Activated CD8-positive, alpha-beta T cell treated with anti-CD3 and anti-CD28 coated beads for 36 hours (primary cell): ENCODE measurements at places on chromosomes 16 and 17. TPM values are rescaled to one million over a fixed set of nuclear protein-coding genes. Genes with fewer than 3 reads are reported as not detected.

GRCh38 chr16:75206749-75207451 is at the start of gene CTRB2:
Gene CTRB2, minus strand, starts transcription at chr16:75207161. Its CDS starts 20 bp downstream, at chr16:75207141.
- H3K27me3 ChIP-seq, result no peaks in the 10 kb centered on the region
- no peak for DNase-seq
- H3K27ac ChIP-seq, result no peak within 1 kb of the TSS
- H3K4me1 ChIP-seq, result no peaks in the 10 kb centered on the region
- no peaks in the 10 kb centered on the region for H3K36me3 ChIP-seq

- H3K27me3 ChIP-seq, result no peaks in the 10 kb centered on the region
- no peak overlapping the region for H3K27ac ChIP-seq
- peaks cover 21% of the 10 kb centered on the region for H3K4me1 ChIP-seq
- no peak overlapping the region for H3K4me3 ChIP-seq
Observed at GRCh38 chr17:65742403-65743307, 181.2 kb upstream of the AXIN2 start.

GRCh38 chr17:17403899-17404576 is 72.8 kb upstream of the MED9 start:
- peak; percentile 63 for DNase-seq
- peak overlapping the region; percentile 82 for H3K27ac ChIP-seq
- no peaks in the 10 kb centered on the region for H3K36me3 ChIP-seq
- peak overlapping the region; percentile 42 for H3K4me3 ChIP-seq
- H3K27me3 ChIP-seq, result no peaks in the 10 kb centered on the region

DNA sequence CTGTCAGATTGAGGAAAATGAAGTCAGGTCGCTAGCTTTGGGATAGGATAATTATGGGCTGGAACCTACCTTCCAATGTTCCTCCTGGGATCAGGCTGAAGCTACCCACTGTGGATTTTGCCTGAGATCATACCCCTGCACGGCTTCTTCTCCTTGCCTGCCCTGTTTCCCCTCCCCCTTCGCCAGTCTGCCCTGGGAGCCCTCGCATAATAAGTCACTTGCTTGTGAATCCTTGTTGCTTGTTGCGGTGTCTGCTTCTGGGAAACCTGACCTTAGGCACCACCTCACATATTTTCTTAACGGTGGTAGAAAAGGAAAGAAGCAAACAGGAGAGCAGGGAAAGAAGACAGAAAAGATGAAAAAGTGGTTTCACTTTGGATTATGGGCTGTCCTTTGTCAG is 13.3 kb upstream of the PMP22 start:
- no peak overlapping the region for H3K27ac ChIP-seq
- peaks cover 31% of the 10 kb centered on the region for H3K27me3 ChIP-seq
- DNase-seq, result no peak
- no peaks in the 10 kb centered on the region for H3K36me3 ChIP-seq

GRCh38 chr17:46193626-46194392 is 580 bp upstream of the KANSL1 start:
- peak overlapping the region; percentile 99 for H3K27ac ChIP-seq
- H3K36me3 ChIP-seq, result peaks cover 30% of the 10 kb centered on the region
- DNase-seq, result peak; percentile 94
- peaks cover 51% of the 10 kb centered on the region for H3K4me1 ChIP-seq
- H3K4me3 ChIP-seq, result peak overlapping the region; percentile 81
- H3K27me3 ChIP-seq, result no peaks in the 10 kb centered on the region

The SHCBP1 gene
- total RNA-seq, result 37.0 TPM

The CAVIN1 gene
- 2.0 TPM for total RNA-seq

The CCDC200 gene
- total RNA-seq, result not detected

GRCh38 chr16:70162041-70162451 is 11.5 kb upstream of the CLEC18C start:
- no peak overlapping the region for H3K4me3 ChIP-seq
- H3K27me3 ChIP-seq, result no peaks in the 10 kb centered on the region
- H3K4me1 ChIP-seq, result no peaks in the 10 kb centered on the region

The NPIPA8 gene
- total RNA-seq, result 0.54 TPM

GRCh38 chr17:83080858-83081683 is 1.7 kb downstream of the METRNL start:
- peaks cover 8% of the 10 kb centered on the region for H3K27me3 ChIP-seq
- peak; percentile 74 for DNase-seq
- peak overlapping the region; percentile 66 for H3K4me3 ChIP-seq

DNA sequence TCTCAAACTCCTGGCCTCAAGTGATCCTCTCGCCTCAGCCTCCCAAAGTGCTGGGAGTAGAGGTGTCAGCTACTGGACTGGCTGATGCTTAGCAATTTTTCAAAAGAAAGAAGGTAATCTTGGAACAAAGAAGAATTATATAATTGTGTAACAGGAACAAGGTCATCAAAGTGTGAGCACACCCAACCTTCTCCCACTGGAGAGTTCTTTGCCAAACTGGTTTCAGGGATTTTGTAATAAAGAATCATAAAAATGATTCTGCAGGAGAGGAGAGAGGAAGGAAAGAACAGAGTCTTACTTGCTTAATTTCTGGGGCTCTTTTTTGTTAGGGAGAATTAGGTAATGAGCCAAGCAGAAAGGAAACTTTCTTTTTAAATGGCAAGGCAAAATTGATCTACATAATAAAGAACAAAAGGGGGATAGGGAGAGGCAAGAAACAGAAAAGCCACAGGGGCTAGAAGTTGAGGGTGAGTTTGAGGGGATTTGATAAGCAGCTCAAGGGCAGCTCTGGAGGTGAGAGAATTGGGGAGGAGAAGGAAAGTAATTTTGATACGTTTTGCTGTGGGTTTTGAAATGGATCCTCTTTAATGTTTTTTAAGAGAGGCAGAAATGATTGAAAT is 21.3 kb downstream of the CHD9NB start:
- peaks cover 2% of the 10 kb centered on the region for H3K4me1 ChIP-seq
- no peak for DNase-seq
- no peak overlapping the region for H3K4me3 ChIP-seq
- no peak overlapping the region for H3K27ac ChIP-seq
- H3K36me3 ChIP-seq, result no peaks in the 10 kb centered on the region

The PTGES3L gene
- total RNA-seq, result 2.2 TPM

GRCh38 chr17:47907932-47908562 is 12.0 kb downstream of the SP2 start:
- peaks cover 15% of the 10 kb centered on the region for H3K36me3 ChIP-seq
- no peak for DNase-seq
- H3K4me1 ChIP-seq, result peaks cover 22% of the 10 kb centered on the region

- no peak overlapping the region for H3K4me3 ChIP-seq
- H3K4me1 ChIP-seq, result no peaks in the 10 kb centered on the region
- no peaks in the 10 kb centered on the region for H3K36me3 ChIP-seq
- DNase-seq, result peak; percentile 95
- H3K27ac ChIP-seq, result no peak overlapping the region
Observed at GRCh38 chr17:49952209-49952911, 16.6 kb upstream of the DLX4 start.

DNA sequence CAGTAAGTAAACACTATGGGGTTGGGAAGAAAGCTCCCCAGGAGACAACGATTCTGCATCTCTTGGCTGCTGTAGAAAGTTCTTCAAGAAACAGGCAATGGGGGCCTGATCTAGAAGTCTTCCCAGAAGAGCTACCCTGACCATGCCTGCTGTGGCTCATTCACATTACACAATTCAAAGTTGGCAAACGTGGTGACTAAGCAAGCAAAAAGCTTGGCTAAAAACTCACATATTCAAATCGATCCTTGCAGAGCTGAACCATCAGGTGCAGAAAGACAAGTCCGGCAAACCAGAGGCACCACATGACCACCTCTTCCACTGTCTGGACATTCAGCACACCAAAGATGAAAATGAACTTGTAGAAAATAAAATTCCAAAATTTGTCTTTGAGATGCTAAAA is 16.1 kb downstream of the AMFR start:
- H3K27me3 ChIP-seq, result no peaks in the 10 kb centered on the region
- peaks cover 24% of the 10 kb centered on the region for H3K36me3 ChIP-seq
- no peak overlapping the region for H3K4me3 ChIP-seq
- DNase-seq, result no peak
- H3K4me1 ChIP-seq, result peaks cover 2% of the 10 kb centered on the region

The CCL17 gene
- 2.9 TPM for total RNA-seq

The PRSS33 gene
- not detected for total RNA-seq

- H3K27me3 ChIP-seq, result no peaks in the 10 kb centered on the region
- no peak for DNase-seq
- H3K27ac ChIP-seq, result no peak overlapping the region
- peaks cover 4% of the 10 kb centered on the region for H3K4me1 ChIP-seq
- no peaks in the 10 kb centered on the region for H3K36me3 ChIP-seq
Observed at GRCh38 chr16:4016658-4017057, 99.6 kb downstream of the ADCY9 start.

- H3K4me3 ChIP-seq, result no peak overlapping the region
- DNase-seq, result no peak
- H3K27me3 ChIP-seq, result no peaks in the 10 kb centered on the region
- H3K36me3 ChIP-seq, result peaks cover 37% of the 10 kb centered on the region
Observed at GRCh38 chr16:87979352-87979751, 28.1 kb downstream of the BANP start.

The SUZ12 gene
- total RNA-seq, result 60.7 TPM

The OR1F1 gene
- not detected for total RNA-seq

DNA sequence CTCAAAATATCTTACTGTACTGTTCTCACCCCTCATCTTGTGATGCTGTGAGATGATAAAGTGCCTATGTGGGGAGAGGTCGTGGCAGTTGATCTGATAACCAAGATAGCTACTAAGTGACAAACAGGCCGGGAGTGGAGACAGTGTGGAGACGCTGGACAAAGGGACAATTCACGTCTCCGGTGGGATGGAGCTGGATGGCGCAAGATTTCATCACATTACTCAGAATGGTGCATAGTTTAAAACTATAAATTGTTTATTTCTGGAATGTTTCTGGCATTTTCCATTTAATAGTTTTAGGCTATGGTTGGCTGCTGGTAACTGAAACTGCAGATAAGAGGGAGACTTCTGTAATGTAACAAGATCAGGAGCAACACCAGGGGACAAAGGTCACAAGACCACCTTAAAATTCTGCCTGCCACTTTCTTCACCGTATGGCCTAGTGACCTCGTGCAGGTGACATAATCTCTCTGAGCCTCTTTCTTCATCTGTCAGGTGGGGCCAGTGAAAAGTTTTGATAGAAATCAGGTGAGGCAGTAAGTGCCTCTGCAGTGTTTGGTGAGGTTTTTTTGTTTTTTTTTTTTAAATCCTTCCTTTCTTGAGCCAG is 54.4 kb upstream of the LGALS9 start:
- H3K36me3 ChIP-seq, result peaks cover 20% of the 10 kb centered on the region
- peaks cover 84% of the 10 kb centered on the region for H3K4me1 ChIP-seq
- H3K27ac ChIP-seq, result peak overlapping the region; percentile 64
- no peak for DNase-seq

GRCh38 chr17:50865060-50865867 is 890 bp downstream of the TOB1 start:
- H3K4me3 ChIP-seq, result peak overlapping the region; percentile 88
- H3K36me3 ChIP-seq, result peaks cover 17% of the 10 kb centered on the region
- peaks cover 41% of the 10 kb centered on the region for H3K4me1 ChIP-seq
- peak; percentile 65 for DNase-seq

The TOX3 gene
- not detected for total RNA-seq
